ENCODE measurements at places on chromosomes 12 and 14.

DNA sequence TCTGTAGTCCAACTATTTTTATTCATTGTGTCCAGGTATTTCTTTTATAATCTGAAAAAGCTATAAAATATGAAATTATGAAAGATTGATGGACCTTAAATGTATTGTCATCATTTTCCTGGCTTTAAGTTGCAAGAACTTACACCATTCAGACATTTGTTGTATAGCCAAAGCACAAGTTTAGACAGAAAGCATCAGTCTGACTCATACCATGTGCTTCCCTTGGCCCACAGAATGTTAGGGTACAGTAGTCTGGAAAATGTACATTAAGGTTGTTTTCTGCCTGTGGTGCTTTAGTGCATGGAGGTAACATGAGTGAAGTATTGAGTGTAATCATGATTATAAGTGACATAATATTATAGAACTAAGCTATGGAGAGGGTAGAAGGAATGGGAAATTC lies 1002.5 kb downstream of the BCL11B start:
- no peak for DNase-seq

- DNase-seq = no peak
These were observed 4.2 kb downstream of the TAMALIN start for GRCh38 chr12:52010692-52011601.

DNA sequence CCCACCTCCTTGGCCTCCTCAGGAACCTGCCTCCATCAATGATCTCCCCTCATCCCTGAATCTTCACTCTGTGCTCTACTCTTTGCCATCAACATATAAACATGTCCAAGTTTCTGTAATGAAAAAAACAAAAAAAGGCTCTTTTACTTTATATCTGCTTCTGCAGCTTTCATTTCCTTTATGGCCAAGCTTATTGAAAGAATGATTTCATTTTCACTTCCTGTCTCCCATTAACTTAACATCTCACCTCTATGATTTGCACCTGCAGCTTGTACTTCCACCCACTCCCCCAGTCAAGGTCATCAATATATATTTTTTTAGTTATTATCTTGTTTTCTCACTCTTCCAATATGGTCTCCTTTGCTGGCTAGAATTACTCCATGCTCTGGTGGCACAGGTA lies 15.6 kb upstream of the RNU6-7 start:
- no peak for DNase-seq

DNA sequence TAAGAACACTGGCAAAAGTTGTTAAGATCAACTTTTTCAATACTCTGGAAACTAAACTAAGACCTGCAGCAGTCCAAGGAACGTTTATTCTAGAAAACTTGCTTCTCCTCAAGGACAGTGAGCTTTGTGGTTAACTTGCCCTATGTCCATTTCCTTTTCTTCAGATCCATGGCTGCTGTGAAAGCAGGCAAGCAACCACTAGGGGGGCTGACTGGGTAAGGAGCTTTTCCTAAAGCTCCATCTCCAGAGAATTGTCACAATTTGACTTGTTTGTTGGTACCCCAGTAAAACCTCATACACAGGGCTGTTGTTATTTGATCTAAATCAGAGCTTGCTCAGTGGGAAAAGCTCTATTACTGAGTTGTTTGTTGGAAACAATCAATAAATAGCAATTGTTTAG lies 10.1 kb upstream of the RPL10L start:
- DNase-seq = no peak

Measured in stimulated activated naive CD8-positive, alpha-beta T cell treated with anti-CD3 and anti-CD28 coated beads, Interleukin-15, amount 100 ng/mL, for 72 hours (primary cell).